ENCODE measurements at places on chromosomes 3 and 15.

DNA sequence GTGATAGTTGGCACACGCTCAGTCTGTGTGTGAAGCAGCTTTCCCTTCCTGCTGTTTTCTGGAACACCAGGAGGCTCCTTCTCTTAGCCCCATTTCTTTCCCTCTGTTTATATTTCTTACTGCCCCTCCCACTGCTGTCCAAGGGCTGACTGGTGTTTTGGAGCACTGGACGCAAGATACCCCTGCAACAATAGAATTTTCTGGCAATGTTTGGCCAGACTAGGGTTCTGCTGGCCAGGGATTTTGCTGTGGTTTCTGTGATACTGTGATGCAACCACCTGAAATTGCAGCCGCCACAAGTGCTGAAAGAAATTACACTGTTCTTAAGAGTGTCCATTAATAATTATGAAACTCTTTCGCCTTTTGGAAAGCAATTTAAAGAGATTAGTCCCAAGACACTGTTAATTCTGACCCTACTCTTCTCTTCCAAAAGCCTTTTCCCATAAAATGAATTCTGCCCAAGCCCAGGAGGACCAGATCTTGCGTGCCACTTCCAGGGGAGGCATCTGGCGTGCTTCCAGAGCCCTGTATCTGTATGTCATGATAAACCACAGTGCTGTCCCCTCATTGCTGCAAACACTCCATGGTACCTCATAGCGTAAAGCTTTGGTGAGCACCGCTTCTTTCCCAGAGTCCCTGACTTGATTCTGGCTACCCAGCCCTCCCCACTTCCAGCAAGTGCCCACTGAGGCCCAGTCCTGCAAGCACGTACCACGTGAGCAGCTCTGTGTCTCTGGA is 159.4 kb upstream of the CHRM5 start:
- no peak for DNase-seq

DNA sequence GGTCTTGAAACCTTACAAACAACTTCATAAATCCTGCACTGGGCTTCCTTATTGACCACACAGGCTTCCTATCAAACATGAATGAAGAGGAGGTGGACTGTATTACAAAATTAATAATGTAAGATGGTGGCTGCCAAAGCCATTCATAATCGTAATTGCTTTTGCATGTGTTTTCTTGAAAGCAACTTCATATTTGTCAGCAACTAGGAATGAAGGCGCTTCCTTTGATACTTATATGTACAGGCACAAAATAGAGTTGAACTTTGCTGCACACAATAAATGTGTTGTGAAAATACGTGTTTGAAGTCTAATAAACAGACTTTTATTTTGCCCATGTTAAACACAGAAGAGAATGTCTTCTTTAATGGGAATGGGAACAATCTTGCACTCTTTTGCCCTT is 72.1 kb upstream of the OXTR start:
- DNase-seq = no peak

GRCh38 chr15:63973212-63974009 is 72.9 kb downstream of the DAPK2 start:
- DNase-seq = no peak

GRCh38 chr15:98898122-98898521 is 109.5 kb downstream of the PGPEP1L start:
- no peak for DNase-seq

GRCh38 chr3:52897130-52898122 is at the start of gene STIMATE:
Gene STIMATE (minus strand): TSS chr3:52897548. CDS start chr3:52897450, 98 bp downstream.
- DNase-seq = peak; percentile 84

GRCh38 chr3:189286188-189286587 is 114.4 kb downstream of the TPRG1 start:
- DNase-seq = no peak

- no peak for DNase-seq
Measured at GRCh38 chr3:71490692-71491091, 92.8 kb downstream of the FOXP1 start.

DNA sequence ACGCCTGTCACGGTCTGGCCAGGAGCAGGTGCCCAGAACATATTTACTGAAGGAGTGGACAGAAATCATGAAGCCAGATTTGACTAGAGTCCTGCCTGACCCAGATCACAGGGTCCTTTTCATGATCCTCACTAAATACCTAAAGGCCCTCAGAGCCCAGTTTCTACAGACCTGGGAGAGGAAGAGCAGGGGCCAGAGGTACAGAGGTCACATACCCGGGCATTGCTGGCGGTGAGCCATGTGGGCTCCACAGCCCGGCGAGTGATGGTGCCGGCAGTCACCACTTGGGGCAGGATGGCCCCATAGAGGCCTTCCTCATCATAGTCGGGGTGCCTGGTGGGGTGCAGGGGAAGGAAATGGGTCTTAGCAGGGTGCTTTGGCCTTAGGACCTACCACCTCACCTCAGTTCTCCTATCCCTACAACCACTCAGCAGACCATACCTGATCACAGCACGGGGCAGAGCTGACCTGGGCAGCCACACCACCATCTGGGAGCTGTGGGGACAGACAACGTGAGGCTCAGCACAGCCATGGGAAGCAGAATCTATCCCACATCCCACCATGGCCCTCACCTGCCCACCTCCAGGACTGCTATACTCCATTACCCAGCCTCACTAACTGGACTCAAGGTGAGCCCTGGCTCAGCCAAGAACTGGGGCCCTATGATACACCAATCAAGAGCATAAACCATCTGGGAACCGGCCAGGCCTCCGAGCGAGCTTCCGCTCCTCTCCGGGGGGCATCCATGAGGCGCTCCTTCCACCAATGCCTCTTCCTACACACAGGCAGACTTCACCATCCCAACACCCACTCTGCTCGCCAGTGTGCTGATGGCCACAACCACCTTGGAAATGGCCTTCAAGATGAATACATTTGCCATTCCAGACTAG is 12.9 kb downstream of the POLG start:
- DNase-seq = no peak

- no peak for DNase-seq
Measured at GRCh38 chr3:124424396-124424795, 305.9 kb upstream of the UMPS start.

- DNase-seq = peak; percentile 36
Measured at GRCh38 chr3:5019411-5020241, 40.4 kb downstream of the BHLHE40 start.

- no peak for DNase-seq
Measured at GRCh38 chr15:100682468-100682867, 80.1 kb downstream of the ASB7 start.

- no peak for DNase-seq
Measured at GRCh38 chr3:194527726-194528125, 40.9 kb upstream of the ATP13A3 start.

- no peak for DNase-seq
Measured at GRCh38 chr15:42275780-42276391, 2.7 kb upstream of the TMEM87A start.

DNA sequence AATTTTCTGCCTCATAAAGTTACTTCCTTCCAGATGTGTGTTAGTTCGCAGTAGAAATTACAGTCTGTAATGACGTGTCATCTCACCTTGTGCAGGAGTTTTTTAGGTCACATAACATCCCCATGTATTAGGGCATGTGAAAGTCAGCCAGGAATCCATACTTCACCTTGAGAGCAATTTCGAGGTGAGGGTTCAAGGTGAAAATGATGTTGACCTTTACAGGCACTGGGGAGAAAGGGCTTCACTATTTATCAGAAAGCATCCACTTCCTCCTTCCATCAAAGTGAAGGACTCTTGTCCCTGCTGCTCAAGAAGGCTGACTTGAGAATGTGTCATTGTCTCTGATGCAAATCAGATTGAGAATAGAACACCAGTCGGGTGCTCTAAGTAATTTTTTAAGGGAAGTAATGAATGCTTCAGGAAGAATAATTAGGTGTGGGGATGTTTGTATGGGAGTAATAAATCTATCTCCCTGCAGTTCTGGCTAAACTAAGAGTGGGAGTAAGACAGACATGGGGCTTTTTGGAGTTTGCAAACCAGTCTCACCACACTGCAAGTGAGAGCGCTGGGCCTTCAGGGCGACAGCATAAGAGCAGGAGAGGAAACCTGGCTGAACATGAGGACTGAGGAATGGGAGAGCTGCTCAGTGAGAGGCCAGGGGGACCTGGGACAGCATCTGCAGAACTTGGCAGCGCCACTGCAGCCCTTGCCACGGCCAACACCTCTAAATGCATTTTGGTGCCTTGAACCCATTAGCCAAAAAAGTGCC is 85.9 kb upstream of the IL12A start:
- DNase-seq = no peak

GRCh38 chr3:32619395-32619794 is 48.7 kb upstream of the DYNC1LI1 start:
- DNase-seq = no peak

DNA sequence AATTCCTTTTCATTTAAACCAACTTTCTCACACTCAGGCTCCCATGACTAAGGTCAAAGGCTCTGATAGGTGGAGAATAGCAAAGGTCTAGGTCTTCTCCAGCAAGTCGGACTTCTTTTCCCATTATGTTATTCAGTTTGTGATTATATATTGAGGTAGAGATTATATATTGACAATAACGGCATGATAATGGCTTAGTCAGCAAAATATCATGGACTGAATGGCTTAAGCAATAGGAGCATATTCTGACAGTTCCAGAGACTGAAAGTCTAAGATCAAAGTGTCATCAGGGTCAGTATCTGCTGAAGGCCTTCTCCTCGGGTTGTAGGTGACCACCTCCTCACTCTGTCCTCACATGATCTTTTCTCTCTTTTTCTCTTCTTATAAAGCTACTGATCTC is 1251.4 kb downstream of the ROBO1 start:
- no peak for DNase-seq

Data from immature natural killer cell (primary cell).